ENCODE measurements at places on chromosomes 7 and 10.

DNA sequence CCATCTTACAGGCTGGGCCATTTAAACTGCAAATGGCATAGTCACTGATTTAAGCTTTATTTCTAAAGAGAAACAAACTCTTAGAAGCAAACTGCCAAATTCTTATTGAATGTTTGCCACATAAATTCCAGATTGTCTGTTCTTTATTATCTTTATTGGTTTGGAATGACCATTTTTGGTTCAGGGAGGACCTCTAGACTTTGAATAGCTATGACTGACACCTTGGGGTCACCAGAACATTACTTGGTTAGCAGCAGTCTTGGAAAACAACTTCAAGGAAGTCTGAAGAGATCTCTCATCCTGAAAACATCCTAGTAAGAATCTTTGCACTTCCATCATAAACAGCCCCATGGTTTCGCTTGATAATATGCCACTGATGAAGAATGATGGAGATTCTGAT lies 197.1 kb downstream of the SUGCT start:
- DNase-seq, result no peak

GRCh38 chr10:129784291-129784690 lies 179.8 kb downstream of the EBF3 start:
- DNase-seq, result no peak

DNA sequence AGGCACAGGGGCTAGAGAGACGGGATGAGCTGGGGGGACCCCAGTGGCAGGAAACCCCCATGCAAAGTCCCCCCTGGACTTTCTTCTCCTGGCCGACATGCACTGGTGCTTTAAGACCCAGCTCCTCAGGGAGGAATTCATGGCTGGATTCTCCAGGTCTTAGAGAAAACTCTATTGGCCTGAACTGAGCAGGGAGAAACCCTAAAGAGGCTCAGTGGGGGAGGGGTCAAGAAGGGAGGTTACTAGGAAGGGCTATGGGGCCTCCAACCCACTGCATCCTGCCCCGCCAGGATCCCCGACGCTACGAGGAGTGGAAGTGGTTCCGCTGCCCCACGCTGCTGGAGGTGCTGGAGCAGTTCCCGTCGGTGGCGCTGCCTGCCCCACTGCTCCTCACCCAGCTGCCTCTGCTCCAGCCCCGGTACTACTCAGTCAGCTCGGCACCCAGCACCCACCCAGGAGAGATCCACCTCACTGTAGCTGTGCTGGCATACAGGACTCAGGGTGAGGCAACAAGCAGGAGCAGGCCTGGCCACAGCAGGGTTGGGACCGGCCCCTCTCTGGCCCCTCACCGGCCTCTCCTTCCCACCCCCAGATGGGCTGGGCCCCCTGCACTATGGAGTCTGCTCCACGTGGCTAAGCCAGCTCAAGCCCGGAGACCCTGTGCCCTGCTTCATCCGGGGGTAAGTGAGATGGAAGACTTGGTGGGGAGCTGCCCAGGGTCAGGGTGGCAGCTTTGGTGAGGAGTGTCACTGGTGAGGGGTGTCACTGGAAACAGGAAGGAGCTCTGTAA lies 13.8 kb downstream of the ATG9B start:
- DNase-seq, result no peak

DNA sequence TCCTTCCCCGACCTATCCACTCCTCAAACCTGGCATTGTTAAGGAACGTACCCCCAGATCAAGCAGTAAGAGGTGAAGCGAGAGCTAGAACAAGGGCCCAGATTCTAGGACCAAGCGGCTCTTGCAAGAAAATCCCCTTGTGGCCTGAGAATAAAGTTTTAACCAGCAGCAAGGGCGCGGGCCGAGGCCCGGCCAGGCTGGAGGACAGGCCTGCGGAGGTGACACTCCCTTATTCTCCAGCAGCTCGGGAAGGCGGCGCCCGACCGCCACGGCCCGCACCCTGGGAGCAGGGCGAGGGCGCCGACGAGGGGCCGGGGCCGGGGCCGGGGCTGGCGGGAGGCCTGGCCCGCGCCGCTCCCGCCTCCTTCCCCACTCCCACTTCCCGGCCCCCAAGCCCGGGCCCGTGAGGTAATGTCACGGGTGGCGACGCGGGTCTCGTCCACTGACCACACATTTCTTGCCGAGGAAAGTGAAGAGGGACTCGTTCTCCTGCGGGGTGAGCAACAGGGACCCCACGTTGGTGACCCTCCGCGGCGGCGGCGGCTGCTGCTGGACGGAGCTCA lies 551 bp downstream of the WASL start:
- DNase-seq, result no peak

- no peak for DNase-seq
Observed at GRCh38 chr10:15144788-15145187, 23.7 kb downstream of the NMT2 start.

DNA sequence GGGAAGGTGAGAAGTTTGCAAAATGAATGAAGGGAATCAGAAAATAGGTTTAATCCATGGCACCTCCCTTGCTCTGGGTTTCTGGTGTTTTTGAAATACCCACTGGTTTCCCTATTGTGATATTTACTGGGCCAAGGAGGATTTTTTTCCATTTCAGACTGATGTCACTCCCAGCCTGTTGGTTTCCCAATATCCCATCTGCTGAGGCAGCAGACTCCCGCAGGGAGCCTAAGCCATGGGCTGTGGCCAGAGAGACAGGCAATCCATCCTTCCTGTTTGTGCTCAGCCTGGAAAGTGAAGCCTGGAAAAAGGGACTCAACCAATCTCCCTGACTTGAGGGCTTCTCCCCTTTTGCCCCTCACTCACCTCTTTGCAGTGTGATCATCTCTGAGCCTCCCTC lies 22.8 kb downstream of the FAM107B start:
- no peak for DNase-seq

DNA sequence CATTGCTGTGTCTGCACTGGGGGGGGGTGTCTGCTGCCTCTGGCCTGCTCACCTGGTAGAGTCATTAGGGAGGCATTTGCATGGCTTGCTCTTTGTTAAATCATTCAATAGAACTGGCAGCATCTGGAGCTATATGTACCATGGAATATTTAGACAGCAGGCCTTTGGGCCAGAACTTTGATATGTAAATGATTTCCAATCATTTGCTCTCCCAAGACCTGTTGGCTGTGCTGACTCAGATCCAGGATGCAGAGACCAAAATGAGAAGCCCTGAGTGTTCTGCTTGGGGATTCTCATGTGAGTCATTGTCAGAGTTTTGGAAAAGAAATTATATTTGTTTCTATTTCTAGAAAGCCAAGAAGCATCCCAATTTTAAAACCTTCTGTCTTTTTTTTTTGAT lies 257.6 kb upstream of the IGFBP3 start:
- DNase-seq, result no peak

DNA sequence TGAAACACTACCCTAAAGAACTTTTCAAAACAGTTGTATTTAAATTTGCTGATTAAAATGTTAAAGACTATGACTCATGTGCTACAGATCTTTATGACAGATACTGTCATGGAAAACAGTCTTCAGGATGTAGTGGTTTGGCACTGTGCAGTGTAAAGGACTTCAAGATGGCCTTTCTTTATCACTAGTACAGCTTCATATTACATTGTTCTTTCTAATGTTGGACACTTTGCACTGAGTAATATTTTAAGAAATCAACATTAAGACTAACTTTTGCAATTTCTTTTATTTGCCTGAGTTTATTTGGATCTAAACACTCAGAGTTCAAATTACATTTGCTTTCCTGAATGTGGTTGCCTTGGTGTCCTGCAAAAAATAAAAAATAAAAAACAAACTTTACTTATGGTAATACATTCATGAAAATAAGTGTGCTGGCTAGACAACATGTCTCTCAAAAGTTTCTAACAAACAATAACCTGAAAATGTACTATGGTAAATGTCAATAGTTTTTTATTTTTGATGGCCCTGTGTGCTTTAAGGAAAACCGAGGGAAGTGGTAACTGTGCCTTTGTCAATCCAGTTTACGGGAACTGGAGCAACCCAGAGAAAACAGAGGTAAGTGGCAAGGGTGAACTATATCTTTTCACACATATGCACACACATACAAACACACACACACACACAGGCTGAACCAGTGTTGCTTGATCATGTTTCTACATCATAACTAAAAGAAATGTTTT lies 85.9 kb upstream of the PLXDC2 start:
- DNase-seq, result no peak

DNA sequence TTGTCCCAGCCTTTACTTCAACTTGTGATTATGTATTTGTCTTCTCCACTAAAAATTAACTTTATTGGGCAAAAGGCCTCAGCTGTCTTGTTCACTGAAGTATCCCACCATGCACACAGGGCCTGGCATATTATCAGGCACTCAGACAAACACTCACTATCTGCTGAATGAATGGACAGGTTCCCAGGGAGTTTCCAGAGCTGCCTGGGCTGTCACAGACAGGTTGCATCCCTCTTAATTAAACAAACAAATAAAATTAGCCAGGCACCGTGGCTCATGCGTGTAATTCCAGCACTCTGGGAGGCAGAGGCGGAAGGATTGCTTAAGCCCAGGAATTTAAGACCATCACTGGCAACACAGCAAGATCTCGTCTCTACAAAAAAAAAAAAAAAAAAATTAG lies 1.5 kb upstream of the TSPAN14 start:
- no peak for DNase-seq

GRCh38 chr7:12066004-12066403 lies 145.1 kb upstream of the TMEM106B start:
- DNase-seq, result no peak

DNA sequence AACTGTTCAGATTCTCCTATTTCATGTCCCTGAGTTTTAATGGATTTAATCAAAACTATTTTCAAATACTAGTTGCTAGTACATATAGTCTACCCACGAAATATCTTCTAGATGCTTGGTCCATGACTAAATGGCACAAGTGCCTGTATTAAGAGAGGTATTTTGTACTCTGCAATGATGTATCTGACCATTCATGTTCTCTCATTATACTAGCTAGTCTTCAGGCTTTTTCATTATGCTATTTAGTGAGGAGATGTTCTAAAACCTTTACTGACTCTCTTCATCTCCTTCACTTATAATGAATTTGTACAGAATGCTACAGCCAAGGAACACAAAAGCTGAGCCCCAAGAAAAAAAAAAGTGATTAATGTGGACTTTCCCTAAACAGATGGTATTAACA lies 222.5 kb downstream of the AHR start:
- no peak for DNase-seq

DNA sequence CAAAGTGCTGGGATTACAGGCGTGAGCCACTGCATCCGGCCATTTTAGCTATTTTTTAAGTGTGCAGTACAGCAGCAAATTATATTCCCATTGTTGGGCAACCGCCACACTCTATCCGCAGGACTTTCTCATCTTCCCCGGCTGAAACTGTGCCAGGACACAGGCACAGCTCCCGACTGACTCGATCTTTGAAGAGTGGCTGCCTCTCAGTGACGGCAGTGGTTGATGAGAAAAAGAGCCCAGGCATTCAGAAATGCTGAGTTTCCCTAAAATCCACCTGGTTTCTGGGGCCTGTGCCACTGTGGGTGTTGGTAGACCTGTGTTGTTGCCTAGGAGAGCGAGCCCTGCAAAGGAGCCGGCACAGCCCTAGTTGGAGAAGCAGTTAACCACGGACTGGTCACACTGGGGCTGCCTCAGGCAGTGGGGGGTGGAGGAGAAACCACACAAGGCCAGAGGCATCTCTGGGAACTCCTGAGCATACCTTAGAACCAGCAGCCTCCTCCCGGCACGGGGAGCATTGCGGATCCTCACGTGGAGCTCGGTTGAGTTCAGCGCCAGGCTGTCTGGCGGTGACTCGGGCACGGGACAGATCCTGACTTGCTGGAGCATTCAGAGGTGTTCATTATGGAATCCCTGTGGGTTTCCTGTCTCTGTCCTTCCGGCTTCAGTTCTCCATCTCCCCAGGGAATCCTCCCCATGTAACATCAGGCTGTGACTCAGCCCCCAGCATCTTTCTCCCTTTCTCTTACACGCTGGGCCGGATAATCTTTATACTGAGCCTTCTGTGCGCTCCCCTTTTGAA lies 16.2 kb downstream of the PFKFB3 start:
- DNase-seq, result no peak

GRCh38 chr10:113517165-113517900 lies 35.5 kb upstream of the HABP2 start:
- DNase-seq, result no peak

- no peak for DNase-seq
Observed at GRCh38 chr7:64562256-64562625, 630 bp downstream of the ZNF680 start.
